Thyroid gland (tissue), 4 donors: ENCODE measurements at places on chromosomes 1 and 21. TPM values are rescaled to one million over a fixed set of nuclear protein-coding genes. Genes with fewer than 3 reads are reported as not detected.

- H3K27ac ChIP-seq, result no peak overlapping the region
- H3K27me3 ChIP-seq, result no peaks in the 10 kb centered on the region
- no peak overlapping the region for H3K4me3 ChIP-seq
- DNase-seq, result no peak
These were observed 17.7 kb downstream of the COL6A2 start for GRCh38 chr21:46115441-46116188.

DNA sequence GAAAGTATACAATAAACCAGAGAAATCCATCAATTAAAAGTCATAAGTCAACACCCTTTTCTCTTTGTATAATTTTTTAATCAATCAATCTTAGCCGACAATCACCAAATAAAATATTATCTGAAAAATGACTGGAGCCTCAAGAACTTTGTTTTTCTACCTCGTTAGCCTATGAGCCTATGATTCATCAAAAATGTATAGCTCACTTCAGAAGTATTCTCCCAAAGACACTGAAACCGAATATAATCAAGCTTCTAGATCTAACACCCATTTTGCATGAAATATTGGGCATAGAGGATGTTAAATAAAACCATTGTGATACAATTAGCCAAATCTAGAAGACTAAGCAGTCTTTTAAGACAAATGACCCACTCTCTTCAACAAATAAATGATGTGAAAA lies 17.8 kb upstream of the RSBN1 start:
- DNase-seq, result no peak
- H3K27ac ChIP-seq, result no peak overlapping the region
- no peaks in the 10 kb centered on the region for H3K4me1 ChIP-seq
- H3K36me3 ChIP-seq, result no peaks in the 10 kb centered on the region
- H3K4me3 ChIP-seq, result no peak overlapping the region

DNA sequence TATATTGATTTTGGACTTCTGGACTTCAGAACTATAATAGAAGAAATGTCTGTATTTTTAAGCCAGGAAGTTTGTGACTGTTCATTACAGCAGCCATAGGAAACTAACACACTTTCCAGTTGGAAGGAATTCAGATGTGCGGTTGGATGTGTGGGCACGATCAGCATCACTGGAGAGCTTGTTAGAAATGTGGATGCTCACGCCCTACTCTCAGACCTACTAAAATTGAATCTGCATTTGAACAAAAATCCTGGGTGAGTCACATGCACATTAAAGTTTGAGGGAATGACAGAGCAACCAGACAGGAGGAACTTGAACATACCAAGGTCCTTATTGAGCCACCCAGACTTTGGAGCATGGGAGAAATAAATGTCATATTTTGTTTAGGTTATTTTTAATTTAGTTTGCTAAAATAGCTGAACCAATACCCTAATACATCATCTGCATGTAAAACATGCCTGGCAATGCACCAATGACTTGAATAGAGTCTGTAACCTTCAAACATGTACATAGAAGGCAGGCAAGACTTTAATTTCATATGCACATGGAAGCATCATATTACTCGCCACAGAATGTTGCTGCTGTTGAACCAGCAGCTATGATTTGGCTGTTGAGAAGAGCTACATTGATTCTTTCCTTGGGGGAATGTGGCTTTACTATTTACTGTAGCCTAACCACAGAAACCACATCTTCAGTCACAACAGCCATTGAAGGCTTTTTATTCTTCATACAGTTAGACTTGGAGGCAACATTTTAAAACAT lies 346.2 kb downstream of the BARHL2 start:
- H3K4me3 ChIP-seq, result no peak overlapping the region
- no peaks in the 10 kb centered on the region for H3K36me3 ChIP-seq
- DNase-seq, result no peak
- H3K27ac ChIP-seq, result no peak overlapping the region

DNA sequence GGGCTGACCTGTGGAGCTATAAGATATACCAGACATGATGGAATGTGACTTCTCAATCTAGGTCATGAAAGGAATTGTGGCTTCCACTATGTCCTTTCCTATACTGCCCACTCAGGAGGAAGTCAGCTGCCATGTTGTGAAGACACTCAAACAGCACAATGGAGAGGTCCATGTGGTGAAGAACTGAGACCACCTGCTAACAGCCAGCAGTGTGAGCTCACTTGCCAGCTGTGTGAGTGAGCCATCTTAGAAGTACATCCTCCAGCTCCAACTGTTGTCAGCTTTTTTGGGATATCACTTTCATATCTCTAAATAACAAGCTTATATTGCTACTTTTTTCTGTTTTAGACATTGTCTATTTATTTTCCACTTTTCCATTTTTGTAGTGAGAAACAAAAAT lies 29.7 kb downstream of the OLFML3 start:
- no peaks in the 10 kb centered on the region for H3K4me1 ChIP-seq
- H3K27ac ChIP-seq, result no peak overlapping the region
- no peak overlapping the region for H3K4me3 ChIP-seq

- DNase-seq, result no peak
These were observed 40.3 kb downstream of the IER5 start for GRCh38 chr1:181128592-181129497.

DNA sequence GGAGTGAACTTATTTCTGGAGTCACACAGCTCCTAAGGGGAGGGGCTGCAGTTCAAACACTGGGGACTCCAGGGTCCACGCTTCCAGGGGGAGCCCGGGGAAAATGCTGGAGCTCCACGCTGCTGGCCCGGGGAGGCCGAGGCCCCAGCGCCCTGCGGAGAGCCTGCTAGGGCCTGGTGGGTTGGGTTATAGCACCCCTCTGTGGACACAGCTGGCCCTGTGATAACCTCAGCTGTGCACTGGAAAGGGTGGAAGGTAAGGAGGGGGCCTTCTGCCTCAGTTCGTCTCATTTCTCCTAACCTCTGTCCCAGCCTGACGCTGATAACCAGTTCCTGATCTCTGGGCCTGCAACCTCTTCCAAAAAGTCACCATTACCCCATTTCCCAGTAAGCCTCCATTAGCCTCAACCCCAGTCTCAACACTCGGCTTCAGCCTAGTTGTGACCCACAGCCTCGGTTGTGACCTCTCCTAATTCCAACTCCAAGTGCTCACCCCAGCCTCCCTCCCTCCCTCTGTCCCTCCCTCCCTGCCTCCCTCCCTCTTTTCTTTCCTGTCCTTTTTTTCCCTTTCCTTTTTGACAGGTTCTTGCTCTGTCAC lies 7.1 kb downstream of the NBL1 start:
- H3K4me3 ChIP-seq, result no peak overlapping the region
- no peaks in the 10 kb centered on the region for H3K36me3 ChIP-seq
- H3K27me3 ChIP-seq, result no peaks in the 10 kb centered on the region
- no peak overlapping the region for H3K27ac ChIP-seq
- peak; percentile 58 for DNase-seq
- peaks cover 45% of the 10 kb centered on the region for H3K4me1 ChIP-seq

DNA sequence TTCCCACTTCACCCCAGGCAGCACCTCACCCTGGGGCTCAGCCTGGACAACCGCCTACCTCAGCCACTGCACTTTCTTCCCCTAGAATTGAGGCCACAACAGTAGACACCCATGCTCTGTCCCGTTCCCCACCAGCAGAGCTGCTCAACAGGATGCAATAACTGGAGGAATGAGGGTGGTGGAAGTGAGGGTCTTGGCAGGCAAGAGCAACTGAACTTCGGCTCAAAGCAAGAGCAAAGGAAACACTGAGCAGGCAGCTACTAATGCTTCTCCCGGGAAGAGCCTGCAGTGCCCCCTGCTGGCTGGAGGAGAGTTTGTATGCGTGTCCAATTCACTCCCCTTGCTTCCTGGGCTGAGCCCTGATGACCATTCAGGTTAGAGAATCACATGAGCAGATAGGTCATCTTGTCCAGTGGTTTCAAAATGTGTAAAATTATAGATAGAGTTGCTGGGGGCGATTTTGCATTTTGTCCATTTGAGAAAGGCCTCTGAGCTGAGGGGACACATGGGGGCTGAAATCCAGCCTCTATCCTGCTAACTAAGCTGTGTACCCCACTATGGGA lies 13.9 kb downstream of the NT5C1A start:
- no peaks in the 10 kb centered on the region for H3K36me3 ChIP-seq
- no peak overlapping the region for H3K4me3 ChIP-seq
- no peaks in the 10 kb centered on the region for H3K4me1 ChIP-seq
- DNase-seq, result peak; percentile 65
- H3K27ac ChIP-seq, result no peak overlapping the region

GRCh38 chr1:230832476-230832875 lies 35.8 kb downstream of the C1orf198 start:
- H3K27me3 ChIP-seq, result no peaks in the 10 kb centered on the region
- no peaks in the 10 kb centered on the region for H3K36me3 ChIP-seq
- no peak for DNase-seq
- H3K4me3 ChIP-seq, result no peak overlapping the region
- H3K4me1 ChIP-seq, result peaks cover 4% of the 10 kb centered on the region
- H3K27ac ChIP-seq, result no peak overlapping the region

DNA sequence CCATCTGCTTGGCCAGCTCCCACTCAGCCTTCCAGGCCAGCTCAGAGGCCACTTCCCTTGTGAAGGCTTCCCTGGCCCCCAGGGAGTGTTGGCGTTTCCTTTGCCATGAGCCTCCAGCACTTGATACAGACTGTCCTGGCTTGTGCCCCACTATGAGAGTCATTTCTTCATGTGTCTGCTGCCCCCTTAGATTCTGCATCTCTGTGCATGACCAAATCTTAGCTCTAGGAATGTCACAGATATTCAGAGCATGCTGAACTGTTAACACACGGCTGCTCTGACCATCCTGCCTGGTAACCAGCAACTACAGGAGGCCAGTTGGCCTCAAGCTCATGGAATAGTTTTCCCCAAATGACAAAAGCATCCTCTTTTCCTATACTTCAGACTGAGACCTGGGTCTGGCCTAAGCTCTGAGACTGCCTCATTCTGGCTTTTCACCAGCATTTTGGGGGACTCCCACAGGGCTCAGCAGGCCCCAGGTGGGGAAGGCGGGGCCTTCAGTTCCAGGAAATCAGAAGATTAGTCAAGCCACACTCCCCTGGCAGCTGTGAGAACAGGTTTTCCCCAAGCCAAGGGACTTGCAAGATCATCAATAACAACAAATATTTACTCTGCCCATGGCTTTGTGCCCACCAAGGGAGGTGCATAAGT lies 182.6 kb upstream of the EDN2 start:
- H3K27me3 ChIP-seq, result no peaks in the 10 kb centered on the region
- peaks cover 24% of the 10 kb centered on the region for H3K4me1 ChIP-seq
- no peaks in the 10 kb centered on the region for H3K36me3 ChIP-seq
- H3K4me3 ChIP-seq, result no peak overlapping the region

DNA sequence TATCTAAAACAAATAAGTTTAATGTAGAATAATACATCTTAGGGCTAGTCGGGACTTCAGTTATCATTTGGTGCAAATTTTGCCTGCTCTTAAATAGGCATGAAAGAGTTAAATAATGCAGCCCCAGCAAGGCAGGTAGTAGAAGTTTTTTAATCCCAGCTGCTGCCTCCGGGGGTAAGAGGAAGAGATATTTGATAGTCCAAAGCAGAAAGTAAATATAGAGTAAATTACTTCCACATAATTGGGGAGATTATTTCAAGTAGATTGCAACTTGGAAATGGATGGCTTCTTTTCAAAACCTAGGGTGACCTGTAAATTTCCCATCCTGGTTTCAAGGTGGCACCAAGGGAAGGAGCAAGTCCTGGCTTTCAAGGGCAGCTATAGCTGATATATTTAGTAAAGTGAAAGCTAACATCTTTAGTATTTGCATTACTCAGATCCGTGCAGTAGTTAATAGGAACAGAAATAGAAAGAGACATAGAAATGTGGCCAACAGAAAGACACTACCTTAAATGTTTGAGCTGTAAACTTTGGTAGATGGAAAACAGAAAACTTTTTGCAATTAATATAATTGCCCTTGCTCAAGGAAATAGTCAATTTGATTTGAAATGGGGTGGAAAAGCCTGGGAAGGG lies 109.1 kb downstream of the LMO4 start:
- no peak overlapping the region for H3K27ac ChIP-seq
- no peaks in the 10 kb centered on the region for H3K27me3 ChIP-seq
- no peaks in the 10 kb centered on the region for H3K4me1 ChIP-seq
- no peak overlapping the region for H3K4me3 ChIP-seq

- no peak overlapping the region for H3K4me3 ChIP-seq
- H3K27ac ChIP-seq, result no peak overlapping the region
- no peaks in the 10 kb centered on the region for H3K36me3 ChIP-seq
These were observed 20.6 kb downstream of the PGLYRP3 start for GRCh38 chr1:153292185-153292584.

- no peak for DNase-seq
- peaks cover 54% of the 10 kb centered on the region for H3K36me3 ChIP-seq
- H3K4me1 ChIP-seq, result no peaks in the 10 kb centered on the region
These were observed 55.8 kb upstream of the BMP8A start for GRCh38 chr1:39435597-39435996.

GRCh38 chr1:15181564-15181963 lies 28.0 kb downstream of the TMEM51 start:
- H3K4me3 ChIP-seq, result no peak overlapping the region
- H3K36me3 ChIP-seq, result no peaks in the 10 kb centered on the region
- no peak overlapping the region for H3K27ac ChIP-seq
- no peaks in the 10 kb centered on the region for H3K27me3 ChIP-seq

DNA sequence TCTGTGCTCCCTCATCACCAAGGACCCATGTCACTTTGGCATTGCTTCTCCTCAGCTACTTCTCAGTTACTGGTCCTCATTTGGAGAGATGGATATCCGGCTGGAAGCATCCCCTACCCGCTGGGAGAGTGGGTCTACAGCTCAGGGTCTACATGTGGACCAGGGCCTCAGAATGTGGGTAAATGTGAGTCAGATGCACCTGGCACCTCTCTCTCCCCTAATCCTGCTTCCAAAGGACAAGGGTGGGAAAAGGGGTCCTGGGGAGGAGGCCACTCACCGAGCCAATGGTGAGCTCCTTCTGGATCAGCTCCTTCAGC lies 908 bp downstream of the S100A6 start:
- peak overlapping the region; percentile 63 for H3K4me3 ChIP-seq
- H3K4me1 ChIP-seq, result peaks cover 32% of the 10 kb centered on the region
- H3K36me3 ChIP-seq, result no peaks in the 10 kb centered on the region
- H3K27me3 ChIP-seq, result no peaks in the 10 kb centered on the region
- peak overlapping the region; percentile 99 for H3K27ac ChIP-seq

DNA sequence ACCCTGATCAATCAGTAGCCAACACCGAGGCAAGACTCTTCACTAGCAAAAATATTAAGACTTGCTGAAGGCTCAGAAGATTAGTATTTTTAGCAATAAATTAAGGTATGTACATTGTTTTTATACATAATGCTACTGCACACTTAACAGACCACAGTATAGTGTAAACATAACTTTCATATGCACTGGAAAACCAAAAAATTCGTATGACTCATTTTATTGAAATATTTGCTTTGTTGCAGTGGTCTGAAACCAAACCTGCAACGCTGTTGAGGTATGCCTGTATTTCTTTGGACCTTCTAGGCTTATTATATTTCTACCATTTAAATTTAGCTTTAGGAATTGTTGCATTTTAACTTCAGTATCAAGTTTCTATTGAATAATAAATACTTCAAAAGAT lies 65.8 kb upstream of the BCL9 start:
- DNase-seq, result no peak
- H3K36me3 ChIP-seq, result no peaks in the 10 kb centered on the region
- H3K27ac ChIP-seq, result no peak overlapping the region
- H3K4me1 ChIP-seq, result no peaks in the 10 kb centered on the region
- H3K4me3 ChIP-seq, result no peak overlapping the region

Gene KIAA0319L
- total RNA-seq, result 106 TPM

Gene ALPL
- 4.3 TPM for total RNA-seq

Gene HLCS
- total RNA-seq, result 43.0 TPM

Gene RAP1GAP
- total RNA-seq, result 568 TPM

Gene ADAMTS1
- total RNA-seq, result 62.4 TPM

Gene NR1I3
- total RNA-seq, result not detected

Gene MAP3K21
- 9.3 TPM for total RNA-seq

Gene LCE6A
- total RNA-seq, result not detected

Gene NID1
- total RNA-seq, result 74.7 TPM

Gene SPRR4
- total RNA-seq, result not detected
